Left lobe of liver (tissue), 2 donors: ENCODE measurements at places on chromosomes 6 and 20.
A peak's percentile ranks its signal among the peaks of the same experiment; 100 is the strongest.

GRCh38 chr20:2507875-2508630 is 662 bp downstream of the ZNF343 start:
- no peak for DNase-seq

- DNase-seq, result no peak
These were observed 87.1 kb downstream of the SOX4 start for GRCh38 chr6:21680611-21681010.

GRCh38 chr6:17385660-17386059 is 7.7 kb upstream of the CAP2 start:
- no peak for DNase-seq

GRCh38 chr6:33314943-33315792 is 1.3 kb upstream of the TAPBP start:
- DNase-seq, result no peak

GRCh38 chr6:98946266-98946878 is 1.4 kb downstream of the FBXL4 start:
- no peak for DNase-seq

DNA sequence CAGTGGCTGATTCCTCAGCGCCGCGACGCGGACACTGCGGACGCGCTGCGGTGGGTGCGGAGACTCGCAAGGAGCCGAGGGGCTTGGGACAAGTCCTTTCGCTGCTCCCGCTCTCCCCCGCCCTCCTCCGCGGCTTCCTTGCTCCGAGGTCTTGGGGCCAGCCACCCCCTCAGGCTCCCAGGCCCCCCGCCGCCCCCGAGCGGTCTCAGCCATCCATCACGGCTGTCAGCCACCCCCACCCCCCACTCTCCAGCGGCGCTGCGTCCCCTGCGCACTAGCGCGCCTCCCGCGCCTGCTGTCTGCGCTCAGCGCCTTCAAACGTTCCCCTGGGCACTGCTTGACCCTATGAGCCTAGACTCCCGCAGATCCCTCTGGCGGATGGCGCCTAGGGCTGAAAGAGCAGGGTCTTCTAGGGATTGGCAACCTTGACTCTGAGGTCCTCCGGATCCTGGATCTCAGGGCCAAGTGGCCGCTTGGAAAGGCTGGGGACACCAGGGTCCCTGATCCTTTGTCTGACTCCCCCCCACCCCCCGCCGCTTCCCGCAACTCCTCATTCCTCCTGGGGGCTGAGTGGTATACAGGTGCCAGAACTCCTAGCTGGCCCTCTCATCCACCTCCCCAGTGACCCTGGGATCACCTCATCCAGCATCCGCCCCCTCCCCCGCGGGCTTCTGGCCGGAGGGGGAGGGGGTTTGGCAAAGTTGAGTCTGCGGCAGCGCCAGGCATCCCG is 1.4 kb downstream of the SLC12A5 start:
- no peak for DNase-seq

DNA sequence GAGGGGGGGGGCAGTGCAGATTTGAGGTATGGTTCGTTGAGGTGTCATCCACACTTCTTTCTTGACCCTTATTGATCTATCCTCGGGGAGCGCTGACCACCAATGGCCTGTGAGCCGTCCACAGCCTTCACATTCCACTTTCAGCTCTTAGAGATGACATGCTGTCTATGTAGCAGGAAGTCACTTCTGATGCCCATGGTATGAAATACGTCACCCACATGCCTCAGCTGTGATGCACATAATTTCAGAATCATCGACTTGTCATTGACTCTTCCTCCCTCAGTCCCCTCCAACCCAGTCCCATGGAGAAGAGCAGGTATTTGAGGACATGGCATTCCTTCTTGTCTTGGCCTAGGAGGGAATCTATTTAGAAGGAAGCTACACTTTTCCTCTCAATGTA is 4.7 kb upstream of the ADGRF5 start:
- DNase-seq, result no peak

DNA sequence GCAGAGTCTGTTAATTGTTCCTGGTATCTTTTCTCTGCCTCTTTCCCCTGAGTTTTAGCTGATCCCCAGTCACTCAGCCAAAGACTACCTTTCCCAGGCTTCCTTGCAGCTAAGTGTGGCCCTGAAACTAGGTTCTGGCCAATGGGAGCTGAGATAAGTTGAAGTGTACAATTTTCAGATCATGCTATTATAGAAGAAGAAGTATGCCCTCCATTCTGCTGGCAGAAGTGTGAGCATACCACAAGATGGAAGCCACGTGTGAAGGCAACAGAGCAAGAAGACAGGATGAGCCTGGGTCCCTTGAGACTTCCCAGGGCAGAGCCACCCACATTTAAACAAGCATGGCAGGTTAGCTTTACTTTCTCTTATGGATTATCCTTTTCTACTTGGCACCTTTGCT is 273.2 kb downstream of the HIVEP2 start:
- no peak for DNase-seq

- DNase-seq, result no peak
These were observed 212.5 kb upstream of the GRIK2 start for GRCh38 chr6:101181006-101181405.

DNA sequence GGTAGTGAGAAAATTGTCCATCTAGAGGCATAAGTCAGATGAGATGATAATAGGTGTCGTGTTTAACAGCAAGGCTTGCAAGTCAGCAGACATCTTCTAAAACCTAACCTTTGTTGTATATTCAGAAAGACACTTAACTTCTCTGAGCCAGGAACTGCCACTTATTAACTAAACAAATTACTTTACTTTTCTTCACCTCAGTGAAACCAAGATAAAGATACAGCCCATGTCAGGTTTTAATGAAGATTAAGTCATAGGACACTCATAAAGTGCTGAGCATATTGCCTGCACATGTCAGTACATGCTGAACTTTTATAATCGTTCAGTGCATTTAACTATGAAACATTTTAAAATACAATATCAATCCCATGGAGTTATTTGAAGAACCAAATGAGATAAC is 286.8 kb downstream of the NKAIN2 start:
- DNase-seq, result no peak

- no peak for DNase-seq
These were observed 31.0 kb downstream of the ANKS1A start for GRCh38 chr6:34920097-34920496.

- no peak for DNase-seq
These were observed 5.3 kb downstream of the TMEM170B start for GRCh38 chr6:11542863-11543262.

DNA sequence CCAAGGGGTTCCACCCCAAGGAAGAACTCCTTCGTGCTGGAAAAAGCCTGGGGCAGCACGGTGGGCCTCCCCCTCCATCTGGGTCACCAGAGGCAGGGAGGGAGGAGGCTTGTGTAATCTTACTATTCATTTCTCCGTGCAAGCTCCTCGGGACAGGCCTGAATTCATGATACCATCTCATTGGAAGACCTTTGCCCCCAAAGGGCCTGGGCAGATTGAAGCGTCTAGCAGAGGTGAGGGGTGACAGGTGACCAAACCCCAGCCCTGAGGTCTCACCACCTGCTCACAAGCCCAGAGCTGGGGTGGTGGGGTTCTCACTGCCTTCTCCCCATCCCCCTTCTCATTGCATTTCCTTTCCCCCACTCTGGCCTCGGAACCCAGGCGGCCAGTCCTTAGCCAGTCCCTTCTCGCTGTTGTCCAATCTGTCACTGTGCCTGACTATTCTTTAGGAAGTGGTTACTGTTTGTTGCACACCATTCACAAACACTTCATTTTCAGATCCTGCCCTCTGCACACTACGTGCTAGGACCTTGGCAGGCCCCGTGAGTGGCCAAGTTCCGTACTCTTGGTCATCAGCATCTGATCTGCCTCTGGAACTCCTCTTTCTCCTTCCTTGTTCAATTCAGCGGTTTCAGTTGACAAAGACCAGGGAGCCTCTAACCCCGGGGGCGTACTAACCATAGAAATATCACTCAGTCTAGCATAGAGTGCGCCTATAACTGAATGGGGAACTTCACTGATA is 137.1 kb downstream of the LY86 start:
- DNase-seq, result no peak

- no peak for DNase-seq
These were observed 63.0 kb downstream of the ITCH start for GRCh38 chr20:34426026-34426425.

DNA sequence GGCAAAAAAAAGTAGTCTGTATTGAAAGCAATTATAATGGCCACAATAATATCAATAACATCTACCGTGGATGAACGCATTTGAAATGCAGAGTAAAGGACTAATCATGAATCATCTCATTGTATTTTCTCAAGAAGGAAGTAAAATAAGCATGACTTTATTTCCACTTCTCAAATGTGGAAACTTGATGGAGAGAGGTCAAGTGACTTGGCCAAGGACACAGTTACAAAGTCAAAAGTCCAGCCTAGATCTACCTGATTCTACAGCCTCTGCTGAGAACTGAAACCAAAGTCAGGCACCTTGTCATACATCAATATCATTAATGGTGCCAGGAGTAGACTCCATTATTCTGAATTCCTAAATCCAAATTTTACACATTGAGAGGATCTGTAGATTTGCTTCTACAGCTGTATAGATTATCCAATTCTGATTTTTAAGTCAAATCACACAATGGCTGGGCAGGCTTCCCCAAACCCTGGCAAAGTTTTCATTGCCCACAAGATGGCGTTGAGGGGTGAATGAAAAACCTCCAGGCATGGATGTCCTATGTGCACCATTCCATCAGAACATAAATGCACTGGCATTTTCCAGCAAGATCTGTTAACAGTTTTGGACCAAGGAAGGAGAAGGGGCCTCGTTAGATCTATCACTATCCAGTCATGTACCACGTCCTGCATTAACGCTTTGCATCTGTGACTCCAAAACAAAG is 423.1 kb downstream of the MAFB start:
- DNase-seq, result peak; percentile 60

- no peak for DNase-seq
These were observed 24.1 kb downstream of the USP45 start for GRCh38 chr6:99491171-99491570.

DNA sequence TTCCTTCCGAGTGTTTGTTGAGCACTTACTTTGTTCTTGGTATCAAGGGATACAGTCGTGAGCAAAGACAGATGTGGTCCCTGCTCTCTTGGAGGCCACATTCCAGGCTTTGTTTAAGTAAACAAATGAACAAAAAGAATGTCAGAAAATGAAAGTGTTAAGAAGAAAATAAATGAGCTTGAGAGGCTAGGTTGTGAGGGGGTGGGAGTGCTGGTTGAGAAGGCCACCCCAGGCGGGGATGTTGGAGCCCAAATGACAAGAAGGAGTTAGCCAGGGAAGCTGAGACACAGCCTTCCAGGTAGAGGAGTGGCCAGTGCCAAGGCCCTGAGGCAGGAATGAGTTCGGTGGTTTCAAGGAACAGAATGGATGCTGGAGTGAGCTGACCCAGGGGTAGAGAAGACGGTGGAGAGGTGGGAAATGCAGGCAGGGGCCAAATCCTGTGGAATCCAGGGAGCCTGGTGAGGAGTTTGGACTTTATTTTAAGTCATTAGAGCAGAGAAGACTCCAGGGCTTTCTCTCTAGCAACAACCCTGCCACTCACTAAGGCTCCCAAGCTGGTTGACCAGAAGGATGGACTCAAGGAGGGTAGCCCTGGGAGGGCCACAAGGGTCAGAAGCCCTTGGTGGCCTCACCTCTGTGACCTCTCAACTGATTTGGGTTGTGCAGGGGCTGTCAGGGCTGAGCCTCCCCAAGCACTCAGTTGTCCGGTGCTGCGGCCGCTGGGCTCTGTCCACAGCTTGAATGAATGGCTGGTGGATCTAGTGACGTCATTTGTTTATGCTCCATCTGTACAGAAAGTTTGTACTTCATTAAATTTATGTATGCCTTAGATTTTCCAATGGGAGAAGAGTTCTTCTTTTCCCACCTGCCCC is 66.0 kb upstream of the STX16 start:
- DNase-seq, result no peak

- peak; percentile 49 for DNase-seq
These were observed 632 bp downstream of the CGAS start for GRCh38 chr6:73451223-73452106.

- DNase-seq, result no peak
These were observed 73.7 kb downstream of the DTNBP1 start for GRCh38 chr6:15588971-15589634.

DNA sequence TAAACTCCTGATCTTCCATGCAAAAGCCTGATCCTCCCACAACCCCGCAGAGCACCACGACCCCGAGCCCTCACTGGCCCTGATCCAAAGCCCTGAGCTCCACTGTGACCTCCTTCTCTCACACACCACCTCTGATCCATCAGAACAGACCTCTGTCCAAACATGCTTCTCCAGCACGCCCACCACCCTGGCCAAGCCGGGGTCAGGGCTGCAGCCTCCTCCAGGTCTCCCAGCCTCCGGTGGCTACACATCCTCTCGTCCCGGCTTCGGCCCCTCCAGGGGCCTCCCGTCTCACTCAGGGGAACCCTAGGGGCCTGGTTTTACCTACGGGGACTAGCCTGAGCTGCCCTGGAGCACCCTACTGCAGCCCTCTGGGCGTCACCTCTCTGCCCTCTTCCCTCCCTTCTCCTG is 49.1 kb downstream of the FOXF2 start:
- DNase-seq, result no peak

DNA sequence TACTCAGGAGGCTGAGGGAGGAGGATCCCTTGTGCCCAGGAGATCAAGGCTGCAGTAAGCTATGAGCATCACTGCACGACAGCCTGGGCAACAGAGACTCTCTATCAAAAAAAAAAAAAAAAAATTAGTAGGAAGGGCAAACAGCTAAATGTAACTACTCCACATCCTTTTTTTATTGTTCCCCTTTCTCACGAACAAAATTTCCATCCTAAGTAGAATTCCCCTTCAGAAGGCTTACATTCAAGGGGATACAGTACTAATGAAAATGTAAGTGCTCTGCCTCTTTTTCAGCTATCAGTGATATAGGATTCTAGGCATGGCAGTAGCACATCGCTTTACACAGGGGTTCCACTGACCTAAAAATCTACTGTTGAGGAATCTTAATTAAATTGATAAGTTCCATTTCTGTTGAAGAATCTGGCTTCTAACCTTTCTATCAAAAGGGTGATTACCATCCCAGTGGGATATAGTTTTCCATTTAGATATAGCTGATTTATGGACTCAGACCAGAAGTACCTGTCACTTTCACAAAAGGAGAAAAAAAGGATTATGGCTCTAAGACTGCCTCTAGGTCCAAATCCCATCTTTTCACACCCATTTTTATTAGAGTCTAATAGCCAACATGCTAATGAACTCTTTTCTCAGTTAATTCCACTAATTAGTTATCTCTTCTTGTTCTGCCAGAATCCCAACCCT is 2.6 kb downstream of the B4GALT5 start:
- peak; percentile 27 for DNase-seq

- DNase-seq, result no peak
These were observed 5.1 kb upstream of the SCRT2 start for GRCh38 chr20:680638-681187.

GRCh38 chr6:89392823-89393222 is 19.2 kb downstream of the RRAGD start:
- no peak for DNase-seq

GRCh38 chr6:93017213-93017612 is 402.1 kb downstream of the EPHA7 start:
- DNase-seq, result no peak
